IPS-NIHi11 (cell line): ENCODE measurements at places on chromosomes 6 and 20.

GRCh38 chr20:9322661-9323060 lies 191.7 kb upstream of the LAMP5 start:
- no peak for DNase-seq

GRCh38 chr20:56711018-56711417 lies 81.9 kb downstream of the TFAP2C start:
- DNase-seq = no peak

GRCh38 chr20:60138256-60139220 lies 180.3 kb downstream of the CDH26 start:
- DNase-seq = no peak

- no peak for DNase-seq
Measured at GRCh38 chr6:90231798-90232197, 64.8 kb downstream of the BACH2 start.

- DNase-seq = no peak
Measured at GRCh38 chr6:132490478-132491204, 22.3 kb downstream of the STX7 start.

DNA sequence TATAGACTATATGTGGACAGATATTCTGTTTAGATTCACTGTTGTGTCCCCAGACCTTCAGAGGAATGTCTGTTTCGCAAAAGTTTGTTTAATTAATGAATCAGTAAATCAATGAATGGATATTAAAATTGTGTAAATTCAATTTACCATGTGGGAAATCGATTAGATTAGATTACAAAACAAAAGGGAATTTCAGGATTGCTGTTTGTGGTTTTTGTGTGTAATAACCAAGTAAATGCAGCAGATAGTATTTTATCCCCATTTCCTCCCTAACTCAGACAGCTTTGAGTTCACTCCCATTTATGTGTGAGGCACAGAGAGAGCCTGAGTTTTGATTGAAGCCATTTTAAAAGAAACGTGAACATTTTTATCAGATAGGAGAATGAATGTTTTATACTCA lies 214.8 kb downstream of the ADGB start:
- no peak for DNase-seq

DNA sequence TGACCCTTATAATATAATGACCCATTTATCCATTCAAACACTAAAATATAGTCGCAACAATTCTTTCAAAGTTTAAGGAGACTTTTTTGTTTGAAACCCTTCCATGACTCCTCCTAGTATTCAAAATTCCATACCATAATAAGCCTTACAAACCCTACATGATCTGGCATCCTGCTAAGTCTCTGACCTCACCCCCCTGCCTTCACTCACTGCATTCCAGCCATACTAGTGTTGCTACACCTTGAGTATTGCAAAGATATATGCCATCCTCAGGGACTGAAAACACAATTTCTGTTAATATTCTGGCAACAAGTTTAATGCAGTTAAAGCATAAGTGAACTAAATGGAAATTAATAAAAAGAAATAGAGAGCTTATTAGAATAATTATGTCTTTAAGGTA lies 168.4 kb downstream of the EYS start:
- DNase-seq = peak; percentile 17

DNA sequence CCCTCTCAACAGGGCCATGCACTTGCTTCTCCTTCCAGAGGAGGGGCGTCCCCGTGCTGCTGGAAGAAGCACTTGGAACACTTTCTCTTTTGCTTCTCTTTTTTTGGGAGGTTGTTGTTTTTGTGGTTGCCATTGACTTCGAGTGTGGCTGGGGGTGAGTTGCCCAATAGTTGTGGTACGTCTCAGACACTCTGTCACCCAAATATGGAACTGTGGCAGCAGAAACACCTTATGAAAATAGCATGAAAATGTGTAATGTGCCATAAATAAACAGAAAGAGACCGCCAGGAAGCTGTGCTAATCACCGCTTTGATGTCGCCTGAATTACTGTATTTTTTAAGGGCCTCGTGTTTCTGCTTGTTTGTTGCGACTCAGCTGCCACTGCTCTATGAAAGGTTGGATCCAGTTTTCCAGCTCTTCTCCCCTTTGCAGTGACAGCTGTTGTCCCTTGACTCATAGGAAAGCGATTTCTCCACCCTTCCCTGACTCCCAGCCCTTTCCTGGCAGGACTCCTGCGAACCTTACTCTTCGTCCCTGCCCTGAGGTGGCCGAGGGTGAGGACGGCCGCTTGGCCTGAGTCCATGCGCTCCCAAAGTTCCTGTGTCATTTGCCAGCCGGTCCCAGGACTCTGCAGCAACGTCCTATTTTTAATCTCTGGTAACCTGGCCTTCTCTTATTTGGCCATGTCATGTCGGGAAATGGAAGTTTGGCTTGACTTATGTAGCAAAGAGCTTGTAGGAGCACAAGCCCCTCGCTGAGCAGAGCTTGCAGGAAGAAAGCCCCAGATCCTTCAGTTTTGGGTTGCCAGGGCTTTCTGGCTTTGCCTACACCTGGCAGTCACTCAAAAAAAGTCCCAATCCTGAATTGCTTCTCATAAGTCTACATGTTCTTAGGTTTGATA lies 694.6 kb downstream of the QKI start:
- DNase-seq = no peak

DNA sequence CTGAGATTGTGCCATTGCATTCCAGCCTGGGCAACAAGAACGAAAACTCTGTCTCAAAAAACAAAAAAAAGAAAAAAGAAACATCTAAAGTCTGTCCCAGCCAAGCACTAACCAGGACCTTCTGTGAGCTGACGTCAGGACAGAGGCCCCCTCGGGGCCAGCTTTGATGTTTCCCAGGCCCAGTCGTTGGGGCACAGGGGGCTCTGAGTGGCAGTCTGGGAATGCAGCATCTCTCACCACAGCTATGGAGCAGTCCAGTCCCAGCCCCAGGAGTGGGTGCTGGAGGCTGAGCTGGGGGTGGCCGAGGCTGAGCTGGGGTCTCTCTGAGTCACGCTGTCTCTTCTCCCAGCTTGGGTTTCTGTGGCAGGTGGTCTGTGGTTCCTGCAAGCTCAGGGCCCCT lies 46.0 kb upstream of the SRF start:
- DNase-seq = no peak

DNA sequence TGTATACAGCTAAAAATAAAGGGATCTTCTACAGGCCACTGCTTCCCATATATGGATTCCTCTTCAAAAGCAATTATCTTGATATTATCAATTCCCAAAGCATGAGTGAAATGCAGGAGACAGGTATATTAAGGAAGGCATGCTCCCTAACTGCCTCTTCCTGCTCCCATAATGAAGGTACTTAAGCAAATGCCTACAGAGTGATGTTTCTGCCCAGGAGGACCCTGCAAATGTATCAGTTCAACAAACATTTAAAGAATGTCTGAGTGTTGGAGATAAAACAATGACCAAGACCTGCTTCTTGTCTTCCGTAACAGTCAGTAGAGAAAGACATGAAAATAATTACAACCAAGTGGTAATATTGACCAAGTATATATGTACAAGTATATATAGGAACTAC lies 4.2 kb downstream of the UBE2J1 start:
- no peak for DNase-seq

DNA sequence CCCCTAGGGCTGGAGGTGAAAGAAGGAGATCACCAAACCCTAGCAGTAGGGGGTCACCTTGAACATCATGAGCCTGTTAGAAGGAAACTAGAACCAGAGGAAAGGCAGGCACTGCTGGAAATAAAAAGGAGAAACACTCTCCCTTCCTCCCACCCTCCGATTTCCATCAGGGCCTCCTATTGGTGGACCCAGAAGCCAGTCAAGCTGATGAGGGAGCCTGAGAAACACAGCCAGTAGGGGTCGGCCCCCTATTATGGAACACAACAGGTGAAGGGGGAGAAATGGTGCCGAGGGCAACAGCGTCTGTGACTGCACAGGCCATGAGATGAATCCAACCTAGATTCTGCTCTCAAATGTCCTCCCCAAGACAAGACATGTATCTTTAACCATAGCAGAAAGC lies 156.1 kb upstream of the LRFN2 start:
- DNase-seq = peak; percentile 66

- no peak for DNase-seq
Measured at GRCh38 chr6:149266659-149267058, 50.9 kb upstream of the TAB2 start.

DNA sequence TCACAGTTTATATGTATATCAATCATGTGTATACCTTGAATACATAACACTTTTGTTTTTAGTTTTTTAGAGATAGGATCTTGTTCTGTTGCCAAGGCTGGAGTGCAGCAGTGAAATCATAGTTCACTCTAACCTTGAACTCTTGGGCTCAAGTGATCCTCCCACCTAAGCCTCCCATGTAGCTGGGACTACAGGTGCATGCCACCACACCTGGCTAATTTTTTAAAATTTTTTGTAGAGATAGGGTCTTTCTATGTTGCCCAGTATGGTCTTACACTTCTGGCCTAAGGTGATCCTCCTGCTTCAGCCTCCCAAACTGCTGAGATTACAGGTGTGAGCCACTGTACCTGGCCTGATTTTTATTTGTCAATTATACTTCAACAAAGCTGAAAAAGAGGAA lies 69.9 kb downstream of the SYCP2L start:
- no peak for DNase-seq

- no peak for DNase-seq
Measured at GRCh38 chr20:40991181-40991889, 37.3 kb upstream of the TOP1 start.

DNA sequence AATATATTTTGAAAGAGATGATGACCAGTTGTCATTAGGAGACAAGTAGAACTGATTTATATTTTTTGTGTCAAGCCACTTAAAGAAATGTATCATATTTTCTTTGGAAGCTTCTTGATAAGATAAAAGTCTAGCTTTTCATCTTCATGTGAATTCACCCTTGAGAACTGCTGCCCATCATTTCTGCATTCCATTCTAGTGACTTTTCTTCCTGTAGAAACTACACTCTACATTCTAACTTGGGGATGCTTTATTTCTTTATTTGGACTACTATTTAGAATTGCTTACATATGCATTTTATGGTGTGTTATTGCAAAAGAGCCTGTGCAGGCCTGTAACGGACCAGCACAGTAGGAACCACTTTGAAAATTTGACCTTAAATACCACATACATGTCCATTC lies 335.0 kb upstream of the KCNQ5 start:
- DNase-seq = no peak

- DNase-seq = no peak
Measured at GRCh38 chr20:50909413-50909812, 21.8 kb downstream of the ADNP start.

DNA sequence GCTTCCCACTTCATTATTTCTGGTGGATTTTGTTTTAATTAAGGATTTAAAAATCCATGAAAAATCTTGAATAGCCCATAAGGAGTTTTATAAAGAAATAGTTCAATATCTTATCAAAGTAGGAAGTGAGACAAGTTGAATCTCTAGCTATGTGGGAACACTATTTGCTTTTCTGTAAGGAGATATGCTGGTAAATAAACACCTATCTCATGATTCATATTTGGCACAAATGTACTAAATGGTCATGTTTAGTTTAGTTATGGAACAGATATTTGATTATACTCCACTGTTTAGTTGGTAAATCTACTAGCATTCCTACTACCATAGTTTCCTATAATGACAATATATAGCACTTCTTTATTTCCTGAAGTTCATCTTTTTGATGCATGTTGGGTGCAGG lies 239.9 kb upstream of the CEP162 start:
- no peak for DNase-seq

- no peak for DNase-seq
Measured at GRCh38 chr6:154053141-154053540, 14.1 kb downstream of the OPRM1 start.

DNA sequence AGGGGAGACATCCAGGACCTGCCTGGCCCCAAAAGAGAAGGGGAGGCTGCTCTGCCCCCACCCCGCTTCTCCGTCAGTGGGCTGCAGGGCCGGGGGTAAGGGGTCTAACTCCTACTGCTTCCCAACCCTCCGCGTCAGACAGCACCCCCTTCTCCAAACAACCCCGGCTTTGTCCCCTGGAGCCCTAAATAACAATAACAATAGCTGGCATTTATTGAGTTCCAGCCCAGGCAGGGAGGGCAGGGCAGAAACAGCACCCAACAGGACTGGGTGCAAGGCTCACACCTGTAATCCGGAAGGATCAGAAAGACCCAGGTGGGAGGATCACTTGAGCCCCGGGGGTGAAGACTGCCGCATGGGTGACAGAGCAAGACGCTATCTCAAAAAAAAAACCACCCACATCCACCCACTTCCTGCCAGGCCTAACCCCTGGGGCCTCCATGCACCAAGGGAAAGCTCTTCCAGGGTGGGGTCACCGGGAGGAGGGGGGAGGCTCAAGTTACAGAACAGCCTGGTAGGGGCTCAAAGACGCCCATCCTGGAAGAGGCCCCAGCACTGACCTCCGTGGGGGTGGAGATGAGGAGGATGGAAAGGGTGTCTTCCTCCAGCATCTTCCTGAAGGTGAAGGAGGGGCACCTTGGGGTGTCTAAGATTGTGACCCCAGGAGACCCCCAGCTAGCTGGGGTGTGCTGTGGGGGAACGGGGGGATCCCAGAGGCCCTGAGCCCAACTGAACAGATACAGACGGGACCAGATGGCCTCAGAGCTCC lies 1.3 kb upstream of the FNDC11 start:
- no peak for DNase-seq

DNA sequence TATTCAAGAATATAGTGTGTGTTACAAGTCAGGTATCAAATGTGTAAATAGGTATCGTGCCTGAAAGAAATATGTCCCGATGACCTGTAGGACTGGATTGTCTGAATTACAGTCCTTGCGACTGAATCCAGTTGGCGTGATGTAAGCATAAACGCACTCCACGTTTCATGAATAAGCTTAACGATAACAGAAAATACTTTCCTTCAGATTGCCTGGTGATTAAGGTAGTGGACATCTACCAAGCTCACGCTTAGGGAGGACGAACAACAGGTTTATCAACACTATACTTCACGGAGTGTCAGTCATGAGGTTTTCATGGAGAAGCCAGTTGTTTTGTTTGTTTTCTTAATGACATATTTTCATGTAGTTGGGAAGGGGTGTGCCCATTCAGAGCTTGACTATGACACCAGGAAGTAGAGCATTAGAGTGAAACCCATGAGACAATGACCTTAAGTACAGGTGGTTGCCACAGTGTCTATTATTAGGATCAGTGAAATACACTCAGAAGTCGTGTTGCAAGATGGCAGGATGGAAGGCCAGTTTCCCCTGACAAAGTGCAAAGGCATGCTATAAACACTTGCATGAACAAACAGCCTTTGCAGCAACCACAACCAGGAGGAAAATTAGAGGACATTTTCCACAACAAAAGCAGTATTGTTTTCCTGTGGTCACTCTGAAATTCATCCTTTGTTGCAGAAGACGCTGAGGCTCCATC lies 305.8 kb upstream of the PRDM1 start:
- DNase-seq = no peak

- no peak for DNase-seq
Measured at GRCh38 chr6:37507690-37508421, 8.2 kb upstream of the CCDC167 start.

- DNase-seq = no peak
Measured at GRCh38 chr6:57163956-57164355, 8.2 kb upstream of the BAG2 start.
